ENCODE measurements at places on chromosomes 13 and 19.
A peak's percentile ranks its signal among the peaks of the same experiment; 100 is the strongest.

DNA sequence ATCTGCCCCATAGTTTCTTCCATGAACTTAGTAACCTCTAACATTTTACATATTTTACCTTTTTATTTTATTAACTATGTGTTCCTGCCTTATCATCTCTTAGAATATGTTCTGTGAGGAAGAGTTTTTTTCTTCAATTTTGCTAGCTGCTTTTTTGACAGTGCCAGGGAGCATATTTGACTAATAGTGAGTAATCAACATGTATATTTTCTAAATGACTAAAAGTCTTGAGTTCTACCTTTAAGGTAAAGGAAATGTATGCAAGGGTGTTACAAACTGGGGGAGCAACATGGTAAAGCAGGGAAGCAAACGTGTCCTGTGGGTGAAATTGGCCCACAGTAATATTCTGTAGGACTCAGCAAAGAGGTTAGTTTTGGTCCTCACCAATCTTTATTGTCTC, 165.5 kb downstream of the NBEA start:
- no peak for DNase-seq

GRCh38 chr19:27654266-27654990, 1558.5 kb downstream of the UQCRFS1 start:
- DNase-seq = no peak

DNA sequence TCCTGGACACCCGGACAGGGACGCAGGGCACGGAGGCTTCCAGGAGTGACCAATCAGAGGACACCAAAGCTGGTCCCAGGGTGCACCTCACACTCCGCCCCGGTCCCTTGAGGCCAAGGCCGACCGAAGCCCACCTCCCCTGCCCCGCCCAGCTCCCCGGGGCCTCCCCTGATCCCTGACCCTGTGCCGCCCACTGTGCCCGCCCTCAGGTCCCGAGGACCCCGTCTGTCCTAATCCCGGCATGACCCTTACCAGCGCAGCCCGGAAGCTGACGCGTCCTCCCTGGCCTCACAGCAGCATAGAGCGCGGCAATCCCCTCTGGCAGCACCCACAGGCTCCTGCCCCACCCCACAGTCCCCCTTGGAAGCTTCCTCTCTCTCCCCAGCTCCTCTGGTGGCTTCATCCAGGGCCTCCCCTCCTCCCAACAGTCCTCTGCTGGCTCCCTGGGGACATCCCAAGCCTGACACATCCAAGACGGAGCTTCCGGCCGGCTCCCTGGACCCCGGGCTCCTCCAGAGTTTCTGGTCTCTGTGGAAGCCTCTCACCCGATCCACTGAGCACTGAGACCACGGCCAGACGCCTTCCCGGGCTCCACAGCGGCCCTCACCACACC, 7.4 kb upstream of the CDC34 start:
- DNase-seq = no peak

GRCh38 chr13:85887406-85887805, 88.2 kb upstream of the SLITRK6 start:
- no peak for DNase-seq

- DNase-seq = no peak
These were observed 7.9 kb downstream of the SPATA13 start for GRCh38 chr13:24168392-24168750.

GRCh38 chr13:74025369-74025768, 108.8 kb downstream of the KLF12 start:
- DNase-seq = no peak

DNA sequence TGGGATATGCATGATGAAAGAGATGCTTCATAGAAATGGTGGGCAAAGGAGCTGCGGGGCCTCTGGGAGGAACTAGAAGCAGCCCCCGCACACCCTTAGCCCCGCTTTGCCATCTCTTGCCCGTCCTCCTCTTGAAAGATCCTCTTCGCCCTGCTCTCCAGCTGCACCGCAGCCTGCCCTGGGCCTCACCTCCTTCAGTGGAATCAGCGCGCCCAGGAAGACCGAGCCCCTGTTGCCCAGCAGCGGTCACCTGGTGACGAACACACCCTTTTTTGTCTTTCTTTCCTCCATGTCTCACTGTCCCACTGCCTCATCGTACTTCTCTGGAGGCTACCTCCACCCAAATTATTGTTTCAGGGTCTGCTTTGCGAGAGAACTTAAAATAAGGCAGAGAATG, 807.6 kb downstream of the UQCRFS1 start:
- DNase-seq = no peak

DNA sequence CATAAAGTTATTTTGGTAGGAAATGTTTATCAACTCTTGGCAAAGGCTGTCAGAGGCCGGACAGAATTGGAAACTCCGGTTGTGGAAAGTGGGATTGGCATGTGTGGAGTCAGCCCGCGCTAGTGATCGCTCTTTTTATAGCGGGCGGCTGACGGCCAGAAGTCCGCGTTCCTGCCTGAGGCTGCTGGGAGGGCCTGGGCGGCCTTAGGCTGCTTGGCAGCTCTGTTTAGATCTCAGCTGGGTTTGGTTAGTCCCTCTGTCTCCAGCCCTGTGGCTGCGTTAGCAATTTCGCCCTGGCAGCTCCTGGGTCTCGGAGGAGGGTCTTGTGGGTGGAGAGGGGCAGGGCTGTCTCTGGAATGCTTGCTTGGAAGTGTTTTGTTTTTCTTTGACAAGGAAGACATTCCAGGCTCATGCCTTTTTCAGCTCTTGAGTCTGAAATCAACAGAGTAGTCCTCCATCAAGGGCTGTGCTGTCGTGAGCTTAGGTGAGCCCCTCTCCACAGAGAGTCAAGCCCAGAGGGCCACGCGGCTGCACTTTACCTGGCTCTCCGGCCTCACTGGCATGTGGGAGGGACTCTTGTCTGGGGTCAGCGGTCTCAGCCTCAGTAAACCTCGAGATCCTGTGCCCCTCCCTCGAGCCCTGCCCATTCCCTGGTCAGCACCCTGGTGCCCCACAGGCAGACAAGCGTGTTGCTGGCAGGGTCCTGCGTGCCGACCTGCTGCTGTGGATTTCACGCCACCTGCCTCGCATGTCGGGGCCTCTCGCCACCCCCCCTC, 22.5 kb downstream of the DOT1L start:
- DNase-seq = no peak

DNA sequence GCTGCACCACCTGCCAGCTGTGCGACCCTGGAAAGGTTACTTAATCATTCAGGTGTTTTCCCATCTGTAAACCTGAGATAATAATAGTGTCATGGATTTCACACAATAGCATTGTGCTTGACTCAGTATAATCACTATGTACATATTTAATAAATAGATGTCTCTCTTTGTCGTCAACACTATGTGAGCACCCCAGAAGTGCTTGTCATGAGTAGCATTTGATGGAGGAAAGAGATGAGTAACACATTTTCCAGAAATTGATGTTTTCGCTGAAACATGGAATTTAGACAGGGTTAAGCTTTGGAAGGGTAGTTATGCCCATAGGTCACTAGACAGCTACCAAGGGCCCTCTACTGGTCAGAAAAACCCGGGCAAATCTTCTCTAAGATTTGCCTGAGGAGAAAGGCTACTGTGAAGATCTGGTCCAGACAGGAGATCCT, 9.5 kb upstream of the MBNL2 start:
- no peak for DNase-seq

DNA sequence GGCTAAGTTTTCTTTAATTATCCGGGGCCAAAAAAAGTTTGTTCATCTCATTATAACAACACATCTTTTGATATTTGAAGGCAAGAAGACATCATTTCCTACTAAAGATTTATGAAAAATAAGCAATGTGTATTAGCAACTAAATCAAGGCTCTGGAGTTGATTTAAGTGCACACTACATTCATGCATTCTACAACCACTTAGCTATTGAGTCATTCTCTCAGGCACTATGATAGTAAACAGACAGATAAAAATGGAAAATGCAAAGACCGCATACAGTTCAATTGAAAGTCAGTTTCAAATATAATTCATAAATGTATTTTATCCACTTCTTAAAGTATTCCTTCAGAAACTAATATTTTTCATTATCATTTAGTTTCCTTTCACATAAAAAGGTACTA, 1395.2 kb downstream of the PCDH9 start:
- DNase-seq = no peak

- DNase-seq = peak; percentile 17
These were observed 207.4 kb upstream of the RFC3 start for GRCh38 chr13:33610438-33611120.

- DNase-seq = no peak
These were observed 1707.6 kb upstream of the SLC10A2 start for GRCh38 chr13:104773775-104774174.

DNA sequence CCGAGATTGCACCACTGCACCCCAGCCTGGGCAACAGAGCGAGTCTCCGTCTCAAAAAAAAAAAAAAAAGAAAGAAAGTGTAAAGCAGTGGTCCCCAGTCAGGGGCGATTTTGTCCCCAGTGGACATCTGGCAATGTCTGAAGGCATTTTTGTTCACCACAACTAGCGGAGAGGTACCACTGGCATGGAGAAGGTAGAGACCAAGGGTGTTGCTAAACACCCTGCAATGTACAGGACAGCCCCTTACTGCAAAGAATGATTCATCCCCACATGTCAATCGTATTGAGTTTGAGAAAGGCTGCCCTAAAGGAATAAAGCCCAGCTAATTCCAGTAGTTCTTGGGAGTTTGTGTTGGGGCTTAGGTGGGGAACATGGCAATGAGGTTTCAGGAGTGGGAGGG, 38.7 kb downstream of the CYP4F2 start:
- no peak for DNase-seq

DNA sequence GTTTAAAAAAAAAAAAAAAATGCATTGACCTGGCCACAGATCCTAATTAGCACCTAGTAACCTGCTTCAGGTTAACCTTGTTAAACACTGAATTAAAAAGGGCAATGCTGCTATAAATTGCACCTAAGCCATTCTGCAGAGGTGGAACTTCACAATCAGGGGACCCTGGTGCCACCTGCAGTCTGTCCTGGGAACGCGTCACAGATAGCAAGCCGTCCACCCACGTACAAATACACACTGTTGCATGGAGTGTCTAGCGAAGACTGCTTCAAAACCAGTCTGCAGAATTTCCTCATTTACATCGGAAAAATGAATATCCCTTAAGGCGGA, 169.3 kb downstream of the COL4A1 start:
- no peak for DNase-seq

- no peak for DNase-seq
These were observed 18.2 kb upstream of the FFAR2 start for GRCh38 chr19:35429698-35430408.

DNA sequence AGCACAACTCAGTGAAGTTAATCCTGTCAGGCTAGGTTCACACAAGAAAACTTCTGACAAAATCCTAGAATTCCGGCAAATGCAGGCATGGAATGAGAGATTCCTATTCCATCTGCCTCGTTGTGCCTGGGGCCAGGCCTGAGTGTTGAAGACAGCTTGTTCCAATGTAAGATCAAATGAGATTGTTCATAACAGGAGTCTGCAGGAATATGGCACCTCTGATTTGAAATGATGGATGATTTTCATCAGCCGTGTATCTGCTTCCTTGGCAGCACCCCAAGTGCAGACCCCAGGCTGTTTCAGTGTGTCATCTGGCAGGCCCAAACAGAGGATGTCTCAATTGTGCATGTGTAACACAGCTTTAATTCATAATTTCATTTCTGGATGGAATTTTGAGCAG, 35.3 kb upstream of the SACS start:
- DNase-seq = no peak

- DNase-seq = no peak
These were observed 816 bp downstream of the SPRED3 start for GRCh38 chr19:38389101-38389925.
